HS-5 (cell line): ENCODE measurements at places on chromosomes 11 and 22.

DNA sequence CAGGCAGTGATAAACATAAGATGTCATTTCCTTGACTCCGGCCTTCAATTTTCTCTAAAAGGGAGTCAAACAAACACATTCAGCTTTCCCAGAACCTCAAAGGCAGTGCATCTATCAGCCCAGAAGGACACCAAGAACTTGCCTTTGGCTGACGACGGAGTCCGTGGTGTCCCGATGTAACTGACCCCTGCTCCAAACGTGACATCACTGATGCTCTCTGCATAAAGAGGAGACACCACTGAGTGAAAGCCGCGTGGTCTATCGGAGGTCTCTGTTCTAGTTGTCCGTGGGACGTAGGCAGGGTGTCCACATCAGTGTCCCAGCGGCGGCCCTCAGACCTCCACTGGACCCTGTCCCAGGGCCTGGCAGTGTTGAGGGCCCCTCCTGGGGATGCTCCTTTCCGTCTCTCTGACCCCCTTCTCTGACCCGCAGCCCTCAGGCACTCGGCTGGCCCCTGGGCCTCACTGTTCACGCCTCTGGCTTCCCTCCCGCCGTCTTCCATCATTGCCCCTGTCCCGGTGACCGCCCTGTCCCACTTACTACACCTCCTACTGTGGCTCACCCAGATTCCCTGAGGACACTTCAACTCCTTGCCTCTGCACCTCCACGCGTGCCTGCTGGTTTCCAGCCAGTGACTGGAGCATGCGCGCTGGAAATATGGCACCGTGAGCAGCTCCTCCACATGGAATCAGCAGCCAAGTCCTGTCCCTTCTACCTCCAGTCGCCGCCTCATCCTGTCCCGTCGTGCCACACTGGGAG is 70.4 kb downstream of the NCAPD3 start:
- DNase-seq: no peak

- peak; percentile 89 for DNase-seq
Observed at GRCh38 chr22:27134315-27134701, 476.9 kb downstream of the MIAT start.

GRCh38 chr11:35116762-35117640 is 22.0 kb upstream of the CD44 start:
- DNase-seq: no peak

GRCh38 chr11:59010708-59011107 is 71.4 kb downstream of the GLYATL1 start:
- no peak for DNase-seq

GRCh38 chr11:112320668-112321067 is 60.0 kb upstream of the PLET1 start:
- no peak for DNase-seq

GRCh38 chr22:50236731-50237409 is 8.0 kb downstream of the TUBGCP6 start:
- DNase-seq: no peak

GRCh38 chr11:79243422-79244210 is 197.2 kb downstream of the TENM4 start:
- DNase-seq: no peak

- no peak for DNase-seq
Observed at GRCh38 chr22:49365191-49365837, 462.4 kb downstream of the BRD1 start.

DNA sequence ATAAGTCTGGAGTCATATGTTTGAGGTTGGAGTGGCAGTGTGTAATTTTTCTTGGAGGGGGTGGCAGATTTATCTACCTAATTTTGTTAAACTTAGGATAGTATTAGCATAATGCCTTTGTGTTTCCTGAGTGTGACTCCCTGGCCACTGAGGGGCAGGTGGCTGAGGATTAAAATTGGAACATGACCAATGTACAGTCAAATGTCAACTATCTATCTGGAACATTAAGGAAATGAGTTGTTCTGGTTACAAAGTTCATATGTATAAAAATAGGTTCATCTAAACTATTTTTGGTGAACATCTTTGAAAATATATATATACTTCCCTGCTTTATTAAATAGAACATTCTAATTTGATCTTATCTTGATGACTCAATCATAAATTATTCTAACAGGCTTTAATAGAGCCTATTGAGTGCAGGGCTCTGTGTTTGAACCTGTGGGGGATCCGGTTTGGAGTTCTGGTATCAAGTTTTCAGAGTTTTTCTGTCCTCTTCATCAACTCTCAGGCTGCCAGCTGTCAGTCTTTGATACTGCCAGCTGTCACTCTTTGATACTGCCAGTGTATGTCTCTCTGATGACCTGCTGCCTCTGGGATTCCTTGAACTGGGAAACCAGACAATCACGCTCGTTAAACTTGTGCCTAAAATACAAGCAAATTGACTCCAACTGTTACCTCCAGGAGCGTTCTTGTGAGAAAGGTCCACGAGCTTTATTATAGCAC is 309.6 kb downstream of the METTL15 start:
- no peak for DNase-seq

DNA sequence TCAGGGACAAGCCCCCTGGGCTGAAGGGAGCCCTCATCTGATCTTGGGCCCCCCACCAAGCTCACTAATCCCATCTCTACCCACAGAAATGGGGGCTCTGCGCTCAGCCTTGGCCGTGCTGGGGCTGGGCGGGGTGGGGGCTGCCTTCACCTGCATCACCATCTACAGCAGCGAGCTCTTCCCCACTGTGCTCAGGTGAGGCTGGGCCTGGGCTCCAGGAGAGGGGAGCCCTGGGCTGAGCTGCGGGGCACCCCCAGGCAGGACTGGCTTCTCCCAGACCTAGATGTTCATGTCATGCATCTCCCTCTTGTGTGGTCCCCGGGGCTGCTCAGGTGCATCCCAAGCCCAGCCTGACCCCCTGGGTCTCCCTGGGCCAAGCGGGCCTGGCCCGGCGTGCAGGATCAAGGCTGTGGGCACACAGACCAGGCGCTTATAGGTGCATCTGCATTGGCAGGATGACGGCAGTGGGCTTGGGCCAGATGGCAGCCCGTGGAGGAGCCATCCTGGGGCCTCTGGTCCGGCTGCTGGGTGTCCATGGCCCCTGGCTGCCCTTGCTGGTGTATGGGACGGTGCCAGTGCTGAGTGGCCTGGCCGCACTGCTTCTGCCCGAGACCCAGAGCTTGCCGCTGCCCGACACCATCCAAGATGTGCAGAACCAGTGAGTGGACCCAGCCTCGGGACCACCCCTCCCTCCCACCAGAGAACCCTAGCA is 9.4 kb downstream of the SLC22A12 start:
- no peak for DNase-seq

DNA sequence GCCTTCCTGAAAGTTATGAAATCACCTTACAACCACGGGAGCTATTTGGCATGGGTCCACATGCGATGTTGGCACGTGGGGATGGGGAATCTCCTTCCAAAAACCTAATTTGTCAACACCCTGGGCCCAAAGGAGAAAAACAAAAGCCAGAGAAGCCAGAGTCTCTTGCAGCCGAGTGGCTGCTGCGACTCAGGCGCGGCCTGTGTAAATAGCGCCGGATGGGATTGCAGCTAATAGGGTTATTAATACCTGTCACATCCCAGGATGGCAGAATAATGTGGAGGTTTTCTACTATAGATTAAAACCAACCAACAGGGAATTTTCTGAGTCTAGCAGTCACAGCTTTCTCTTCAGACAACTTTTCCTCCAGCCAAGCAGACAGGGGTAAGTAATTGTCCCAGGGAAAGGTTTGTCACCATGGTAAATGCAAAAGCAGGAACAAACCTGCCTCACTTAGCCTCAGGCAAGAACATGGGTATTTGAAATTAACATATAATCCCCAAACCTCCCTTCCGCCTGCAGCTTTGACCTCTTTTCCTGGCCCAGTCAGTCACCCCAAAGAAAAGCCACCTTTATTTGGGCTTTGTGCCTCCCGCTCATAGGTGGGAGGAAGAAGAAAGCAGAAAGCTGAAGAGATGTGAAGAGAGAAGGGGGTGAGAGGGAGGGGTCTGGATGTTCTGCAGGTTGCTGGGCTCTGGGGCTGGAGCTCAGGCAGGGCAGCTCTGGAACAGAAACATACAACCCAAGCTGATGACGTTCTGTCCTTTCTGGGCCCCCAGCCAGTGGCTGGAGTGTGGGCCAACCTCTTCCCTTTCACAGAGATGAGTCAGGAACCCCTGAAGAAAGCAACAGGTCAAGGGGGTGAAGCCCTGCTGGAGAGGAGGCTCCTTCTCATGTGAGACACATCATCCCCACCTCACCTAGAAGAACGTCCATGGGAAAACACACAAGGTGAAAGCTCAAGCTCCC is 376.5 kb downstream of the NXPE2 start:
- DNase-seq: no peak

- no peak for DNase-seq
Observed at GRCh38 chr11:65375012-65375411, 7.4 kb downstream of the SLC25A45 start.

GRCh38 chr11:34616830-34617504 is 3.9 kb upstream of the EHF start:
- DNase-seq: no peak

GRCh38 chr11:1303126-1303821 is 6.2 kb downstream of the TOLLIP start:
- no peak for DNase-seq

DNA sequence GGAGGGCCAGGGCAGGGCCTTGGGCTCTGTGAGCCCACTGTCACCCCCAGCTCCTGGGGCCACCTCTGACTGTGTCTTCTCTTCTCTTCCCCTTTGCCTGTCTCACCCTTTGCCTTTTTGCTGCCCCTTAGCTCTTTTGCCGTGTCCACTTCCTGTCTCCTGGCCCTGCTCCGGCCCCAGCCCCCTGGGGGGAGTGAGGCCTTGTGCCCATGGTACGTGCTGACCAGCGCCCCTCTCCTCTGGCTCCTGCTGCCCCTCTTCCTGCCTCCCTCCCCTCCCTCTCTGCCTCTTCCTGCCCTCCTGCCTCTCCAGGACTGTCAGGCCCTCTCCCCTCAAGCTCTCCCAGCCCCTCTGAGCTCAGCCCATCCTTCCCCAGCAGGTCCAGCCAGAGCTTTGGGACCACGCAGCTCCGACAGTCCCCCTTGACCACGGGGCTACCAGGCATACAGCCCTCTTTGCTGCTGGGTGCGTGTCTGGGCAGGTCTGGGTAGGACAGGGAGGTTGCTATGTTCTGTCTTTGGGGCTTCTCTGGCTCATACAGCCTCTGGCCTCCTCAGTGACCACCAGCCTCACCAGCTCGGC is 11.7 kb downstream of the TMEM258 start:
- no peak for DNase-seq

DNA sequence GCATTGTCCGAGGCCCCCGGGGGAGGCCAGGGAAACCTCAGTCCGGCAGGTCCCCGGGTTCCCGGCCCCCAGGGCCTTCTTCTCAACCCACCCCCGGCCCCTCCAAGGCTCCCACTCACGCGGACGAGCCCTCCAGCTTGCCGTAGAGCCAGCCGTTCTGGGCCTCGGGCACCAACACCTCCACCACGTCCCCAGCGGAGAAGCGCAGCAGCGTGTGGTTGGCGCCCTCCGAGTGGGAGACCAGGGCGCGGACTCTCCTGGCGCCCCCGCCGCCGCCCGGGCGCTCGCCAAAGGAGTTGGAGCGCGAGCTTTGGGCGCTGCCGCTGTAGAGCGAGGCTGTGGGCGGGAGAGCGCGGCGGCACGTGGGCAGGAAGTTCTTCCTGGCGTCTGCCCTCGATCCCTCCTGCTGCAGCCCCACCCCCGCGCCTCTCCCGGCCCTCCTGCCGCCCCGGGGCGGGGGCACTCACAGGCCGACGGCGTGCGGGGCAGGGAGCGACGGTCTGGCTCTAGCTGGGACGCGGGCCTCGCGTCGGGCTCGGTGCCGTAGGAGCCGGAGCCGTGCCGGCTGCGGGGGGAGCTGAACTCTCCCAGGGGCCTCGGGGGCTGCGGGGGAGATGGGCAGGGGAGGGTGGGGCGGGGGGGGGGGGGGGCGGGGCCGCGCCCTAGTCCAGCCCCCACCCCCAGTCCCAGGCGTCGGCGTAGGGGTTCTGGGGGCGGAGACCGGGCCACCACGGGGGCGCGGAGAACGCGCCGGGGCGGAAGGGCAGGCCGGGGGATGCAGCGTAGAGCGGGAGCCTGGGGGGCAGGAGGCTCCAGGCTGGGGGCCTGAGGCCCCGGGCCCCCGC is 4.9 kb upstream of the SLC16A8 start:
- DNase-seq: no peak

GRCh38 chr11:78022397-78023396 is at the start of gene KCTD14:
Gene KCTD14 (minus strand): TSS chr11:78023276. CDS start chr11:78023249, 27 bp downstream.
- DNase-seq: no peak

DNA sequence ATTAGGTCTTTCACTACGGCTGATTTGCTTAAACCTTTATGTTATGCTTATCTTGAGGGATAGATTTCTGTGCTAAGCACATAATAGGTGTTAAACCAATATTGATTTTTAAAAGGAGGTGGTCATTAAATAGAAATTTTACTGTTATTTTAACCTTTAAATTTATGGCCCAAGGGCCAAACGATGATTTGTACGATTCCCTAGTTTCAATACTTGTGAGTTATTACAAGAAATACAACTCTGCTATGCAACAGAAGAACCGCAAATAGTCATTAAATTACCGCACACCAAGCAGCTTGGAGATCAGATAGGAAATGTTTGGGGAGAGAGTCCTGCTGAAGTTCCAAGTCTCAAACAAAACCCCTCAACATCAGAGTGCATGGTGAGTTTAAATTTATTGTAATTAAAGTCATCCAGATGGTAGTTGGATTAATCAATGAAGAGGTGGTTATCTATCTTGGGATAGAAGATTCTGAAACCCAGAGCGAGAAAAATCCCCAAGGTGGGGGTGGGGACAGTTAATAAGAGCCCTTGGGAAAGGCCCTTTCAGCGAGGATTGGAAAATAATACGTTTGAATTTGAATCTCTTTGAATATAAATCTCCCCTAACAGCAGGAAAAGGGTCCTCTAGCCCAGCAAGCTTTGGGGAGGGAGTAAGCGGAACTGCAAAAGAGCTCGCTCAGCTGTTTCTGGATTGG is 805 bp upstream of the QSER1 start:
- no peak for DNase-seq

DNA sequence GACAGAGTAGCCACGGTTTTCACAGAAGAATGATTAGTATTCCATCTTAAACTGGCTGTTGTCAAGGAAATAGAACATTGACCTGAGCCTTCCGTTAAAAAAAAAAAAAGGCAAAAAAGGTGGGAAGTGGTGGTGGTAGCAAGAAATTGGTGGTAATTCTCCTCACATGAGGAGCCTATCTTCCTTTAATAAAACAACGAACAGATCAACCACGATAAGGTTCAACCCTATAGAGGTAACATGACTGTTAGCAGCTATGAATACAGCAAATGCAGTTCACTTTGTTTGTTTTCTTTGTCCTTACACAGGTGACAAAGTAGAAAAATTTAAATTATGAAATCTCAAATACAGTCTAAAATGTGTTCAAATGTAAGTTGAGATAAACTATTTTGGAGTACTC is 181.6 kb downstream of the TTC28 start:
- no peak for DNase-seq
